ENCODE measurements at places on chromosomes 11 and 22.

DNA sequence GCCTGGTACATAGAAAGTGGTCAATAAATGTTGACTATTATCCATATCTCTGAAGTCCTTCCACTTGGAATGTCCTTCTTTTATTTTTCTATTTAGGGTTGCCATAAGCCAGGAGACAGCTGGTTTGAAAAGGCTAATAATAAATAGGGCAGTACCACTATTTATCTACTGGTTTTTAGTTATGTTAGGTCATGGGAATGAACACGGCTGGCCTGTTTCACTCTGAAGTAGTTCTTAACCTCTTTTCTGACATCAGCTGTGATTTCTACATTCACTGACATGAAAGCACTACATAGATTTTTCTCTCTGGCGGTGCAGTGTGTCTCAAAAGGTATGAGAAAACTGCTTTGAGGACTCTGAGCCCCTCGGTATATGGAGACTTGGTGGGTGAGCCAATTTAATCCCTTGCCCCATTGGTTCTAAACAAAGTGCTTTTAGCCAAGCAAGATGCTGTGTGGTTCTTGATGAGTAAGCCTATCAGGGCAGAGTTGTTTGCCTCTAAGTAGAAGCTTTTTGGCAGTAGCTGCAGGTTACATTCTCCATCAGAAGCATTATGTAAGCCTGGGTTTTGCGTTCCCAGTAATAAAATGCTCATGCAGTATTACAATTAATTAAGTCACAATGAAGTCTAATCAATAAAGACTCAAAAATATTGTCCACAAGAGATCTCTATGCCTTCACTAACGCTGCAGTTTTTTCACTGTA, 48.7 kb upstream of the APOA1 start:
- DNase-seq, result no peak

DNA sequence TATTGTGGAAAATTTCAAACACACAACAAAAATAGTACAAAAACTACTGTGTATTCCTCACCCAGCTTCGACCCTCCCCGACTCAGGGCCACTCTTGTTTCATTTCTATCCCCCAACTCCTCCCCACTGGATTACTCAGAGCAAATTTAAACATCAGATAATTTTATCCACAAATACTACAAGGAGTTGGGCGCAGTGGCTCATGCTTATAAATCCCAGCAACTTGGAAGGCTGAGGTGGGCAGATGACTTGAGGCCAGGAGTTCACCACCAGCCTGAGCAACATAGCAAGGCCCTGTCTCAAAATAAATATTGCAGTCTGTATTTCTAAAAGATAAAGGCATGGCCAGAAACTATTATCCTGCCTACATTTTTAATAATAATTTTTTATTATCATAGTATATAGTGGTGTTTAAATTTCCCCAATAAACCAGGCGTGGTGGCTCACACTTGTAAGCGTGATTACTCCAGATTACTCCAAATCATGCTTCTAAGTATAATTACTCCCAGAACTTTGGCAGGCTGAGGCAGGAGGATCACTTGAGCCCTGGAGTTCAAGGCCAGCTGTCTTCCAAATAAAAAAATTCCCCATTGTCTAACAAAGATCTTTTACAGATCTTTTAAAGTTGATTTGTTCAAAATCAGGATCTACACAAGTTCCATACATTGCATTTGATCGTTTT, 39.8 kb downstream of the LRRC32 start:
- DNase-seq, result no peak

- DNase-seq, result no peak
Observed at GRCh38 chr11:132994966-132995365, 537.3 kb downstream of the OPCML start.

DNA sequence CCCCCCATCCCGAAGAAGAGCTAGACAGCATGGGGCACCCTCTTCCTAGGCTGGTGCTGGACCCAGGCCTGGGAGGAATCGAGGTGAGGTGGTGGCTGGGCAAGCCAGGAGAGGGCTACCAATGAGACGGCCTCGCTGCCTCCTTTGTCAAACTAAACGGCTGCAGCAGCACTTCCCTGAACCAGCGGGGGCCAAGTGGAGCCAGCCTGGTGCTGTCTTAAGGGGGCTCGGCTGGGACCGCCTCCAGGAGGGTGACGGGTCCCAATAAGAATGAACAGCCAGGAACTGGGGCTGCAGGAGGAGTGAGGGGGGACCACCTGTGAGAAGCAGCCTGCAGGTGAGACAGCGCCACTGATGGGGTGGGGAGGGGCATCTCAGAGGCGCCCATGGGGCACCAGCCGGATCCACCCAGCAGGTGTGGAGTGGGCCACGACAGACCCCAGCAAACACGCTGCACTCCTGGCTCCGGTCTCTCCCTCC, 17.1 kb downstream of the IFT27 start:
- DNase-seq, result no peak

GRCh38 chr11:70040869-70041501, 37.1 kb upstream of the ANO1 start:
- DNase-seq, result no peak

DNA sequence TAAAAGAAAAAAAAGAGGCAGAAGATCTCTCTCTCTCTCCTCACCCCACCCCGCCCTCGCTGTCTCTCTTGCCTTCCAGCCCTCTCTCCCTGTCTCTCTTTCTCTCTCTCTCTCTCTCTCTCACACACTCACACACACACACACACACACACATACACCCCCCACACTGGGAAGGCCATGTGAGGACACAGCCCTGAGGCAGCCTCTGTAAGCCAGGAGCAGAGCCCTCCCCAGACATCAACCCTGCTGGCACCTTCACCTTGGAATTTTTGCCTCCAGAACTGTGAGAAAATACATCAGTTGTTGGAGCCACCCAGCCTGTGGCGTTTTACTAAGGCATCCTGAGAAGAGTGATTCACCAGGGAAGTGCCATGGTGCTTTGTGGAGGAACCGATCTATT, 14.7 kb downstream of the APOL3 start:
- no peak for DNase-seq

DNA sequence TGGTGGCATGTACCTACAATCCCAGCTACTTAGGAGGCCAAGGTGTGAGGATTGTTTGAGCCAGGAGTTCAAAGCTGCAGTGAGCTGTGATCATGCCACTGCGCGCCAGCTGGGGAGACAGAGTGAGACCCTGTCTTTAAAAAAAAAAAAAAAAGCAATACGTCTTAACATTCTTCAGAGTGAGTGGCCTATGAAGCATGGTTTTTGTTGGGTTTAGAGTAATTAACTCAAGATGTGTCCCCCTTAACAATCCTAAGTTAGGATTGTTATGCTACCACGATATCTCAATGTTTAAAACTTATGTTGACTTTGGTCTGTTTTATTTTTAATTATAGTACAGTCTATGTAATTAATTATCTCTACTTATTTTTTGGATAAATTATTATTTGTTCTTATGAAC, 156.1 kb downstream of the HIPK3 start:
- no peak for DNase-seq

- peak; percentile 75 for DNase-seq
Observed at GRCh38 chr11:72075109-72075508, 5.2 kb downstream of the NUMA1 start.

DNA sequence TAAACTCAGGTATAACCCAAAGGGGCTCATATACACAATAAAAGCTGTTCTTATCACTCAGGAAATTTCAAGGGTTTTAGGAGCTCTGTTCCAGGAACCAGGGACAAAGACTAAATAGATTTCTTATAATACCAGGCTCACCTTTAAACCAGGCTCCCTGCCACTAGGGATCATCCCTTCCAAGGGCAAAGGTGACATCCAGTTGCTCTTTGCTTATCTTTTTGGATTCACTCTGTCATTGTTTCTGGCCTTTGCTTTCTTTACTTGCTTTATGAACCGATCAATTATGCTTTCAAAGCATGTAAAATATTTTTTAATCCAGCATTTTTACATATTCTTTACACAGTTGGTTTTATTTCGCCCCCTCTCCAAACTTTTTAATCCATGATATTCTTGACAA, 321.7 kb upstream of the SYN3 start:
- no peak for DNase-seq

GRCh38 chr22:37455896-37456295, 28.6 kb upstream of the ELFN2 start:
- DNase-seq, result no peak

DNA sequence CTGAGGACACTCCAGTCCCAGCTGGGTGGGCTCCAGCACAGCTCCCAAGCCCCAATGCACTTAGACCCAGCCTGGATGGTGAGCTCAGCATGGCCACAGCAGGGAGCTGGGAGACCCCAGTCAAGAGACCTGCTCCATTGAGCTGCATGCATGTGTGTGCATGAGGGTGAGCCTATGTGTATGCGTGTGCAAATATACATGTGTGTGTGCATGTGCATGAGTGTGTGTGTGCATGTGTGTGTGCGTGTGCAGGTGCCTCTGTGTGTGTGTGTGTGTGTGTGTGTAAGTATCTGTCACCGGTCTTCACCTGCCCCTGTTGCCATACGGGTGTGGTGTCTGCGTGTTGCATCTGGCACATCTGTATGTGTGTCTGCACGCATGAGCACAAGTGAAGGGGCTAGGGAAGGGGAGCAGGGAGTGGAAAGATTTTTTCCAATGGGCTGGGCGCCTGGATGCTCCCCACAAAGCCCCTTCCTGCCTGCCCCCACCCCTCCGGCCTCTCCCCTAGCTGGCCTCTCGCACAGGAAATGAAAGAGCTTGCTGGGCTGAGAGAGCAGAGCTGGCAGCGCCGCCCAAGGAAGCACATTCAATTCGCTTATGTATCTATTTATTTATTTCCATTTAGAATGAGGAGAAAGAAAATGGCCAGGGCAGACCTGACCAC, 4.1 kb downstream of the TSPAN32 start:
- no peak for DNase-seq

GRCh38 chr11:21963013-21963412, 229.9 kb upstream of the ANO5 start:
- DNase-seq, result no peak

DNA sequence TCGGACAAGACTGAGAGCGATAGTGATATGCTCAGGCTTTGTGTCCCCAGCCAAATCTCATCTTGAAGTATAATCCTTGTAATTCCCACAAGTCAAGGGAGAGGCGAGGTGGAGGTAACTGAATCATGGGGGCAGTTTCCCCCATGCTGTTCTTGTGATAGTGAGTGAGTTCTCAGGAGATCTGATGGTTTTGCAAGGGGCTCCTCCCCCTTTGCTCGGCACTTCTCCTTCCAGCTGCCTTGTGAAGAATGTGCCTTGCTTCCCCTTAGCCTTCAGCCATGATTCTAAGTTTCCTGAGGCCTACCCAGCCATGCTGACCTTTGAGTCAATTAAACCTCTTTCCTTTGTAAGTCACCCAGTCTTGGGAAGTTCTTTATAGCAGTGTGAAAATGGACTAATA, 7.5 kb upstream of the FOLR2 start:
- peak; percentile 83 for DNase-seq

DNA sequence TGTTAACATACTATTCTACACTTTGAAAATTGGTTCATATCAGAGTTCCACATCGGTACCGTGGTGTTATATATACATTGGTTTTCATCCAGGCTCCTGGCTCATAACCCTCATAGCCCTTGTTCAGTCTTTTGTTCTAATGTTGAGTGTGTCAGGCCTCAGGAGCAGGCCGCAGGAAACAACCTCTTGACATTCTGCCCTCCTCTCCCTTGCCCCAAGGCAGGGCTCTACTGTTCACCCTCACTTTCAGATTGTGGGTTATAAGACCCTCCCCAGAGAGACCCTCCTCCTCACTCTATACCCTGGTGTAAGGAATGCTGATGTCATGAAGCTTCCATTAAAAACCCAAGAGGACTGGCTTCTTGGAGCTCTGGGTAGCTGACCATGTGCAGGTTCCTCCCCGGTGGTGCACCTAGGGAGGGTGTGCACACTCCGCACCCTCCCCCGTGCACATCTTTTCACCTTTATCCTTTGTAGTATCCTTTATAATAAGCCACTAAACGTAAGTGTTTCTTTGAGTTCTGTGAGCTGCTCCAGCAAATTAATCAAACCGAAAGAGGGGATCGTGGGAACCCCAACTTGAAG, 12.1 kb downstream of the SSH3 start:
- DNase-seq, result no peak

GRCh38 chr11:63767565-63768236, 874 bp downstream of the ZFTA start:
- peak; percentile 49 for DNase-seq

- DNase-seq, result no peak
Observed at GRCh38 chr11:57131080-57131790, 50.5 kb upstream of the LRRC55 start.

Measured in inflammatory macrophage (primary cell).